ENCODE measurements at places on chromosomes 12 and 14. TPM values are rescaled to one million over a fixed set of nuclear protein-coding genes. Genes with fewer than 3 reads are reported as not detected.

The CELA1 gene
- total RNA-seq, result not detected

The LRRC10 gene
- not detected for total RNA-seq

The RD3L gene
- not detected for total RNA-seq

The LTB4R2 gene
- 11.0 TPM for total RNA-seq

The EIF2S1 gene
- total RNA-seq, result 268 TPM

The RHOJ gene
- total RNA-seq, result not detected

The ADCY4 gene
- total RNA-seq, result 1.6 TPM

The RTN1 gene
- total RNA-seq, result not detected

The INSM2 gene
- total RNA-seq, result not detected

DNA sequence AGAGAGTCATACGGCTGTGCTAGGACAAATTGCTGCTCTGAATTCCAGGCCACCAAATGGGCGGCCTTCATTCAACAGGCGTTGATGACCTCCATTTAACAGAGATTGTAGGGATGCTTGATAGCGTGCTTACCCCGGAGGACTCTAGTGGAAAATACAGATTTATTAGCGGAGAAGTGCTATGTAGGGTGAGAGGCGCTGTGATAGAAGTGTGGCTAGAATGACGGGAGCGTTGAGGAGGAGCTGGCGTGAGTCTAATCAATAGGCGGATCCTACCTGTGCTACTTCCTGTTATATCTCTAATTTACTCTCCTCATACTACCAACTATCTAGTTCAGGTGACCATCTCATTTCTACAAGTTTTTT is 668 bp downstream of the MRPS35 start:
- H3K27me3 ChIP-seq, result peaks cover 9% of the 10 kb centered on the region
- peaks cover 31% of the 10 kb centered on the region for H3K4me1 ChIP-seq
- DNase-seq, result peak; percentile 65

DNA sequence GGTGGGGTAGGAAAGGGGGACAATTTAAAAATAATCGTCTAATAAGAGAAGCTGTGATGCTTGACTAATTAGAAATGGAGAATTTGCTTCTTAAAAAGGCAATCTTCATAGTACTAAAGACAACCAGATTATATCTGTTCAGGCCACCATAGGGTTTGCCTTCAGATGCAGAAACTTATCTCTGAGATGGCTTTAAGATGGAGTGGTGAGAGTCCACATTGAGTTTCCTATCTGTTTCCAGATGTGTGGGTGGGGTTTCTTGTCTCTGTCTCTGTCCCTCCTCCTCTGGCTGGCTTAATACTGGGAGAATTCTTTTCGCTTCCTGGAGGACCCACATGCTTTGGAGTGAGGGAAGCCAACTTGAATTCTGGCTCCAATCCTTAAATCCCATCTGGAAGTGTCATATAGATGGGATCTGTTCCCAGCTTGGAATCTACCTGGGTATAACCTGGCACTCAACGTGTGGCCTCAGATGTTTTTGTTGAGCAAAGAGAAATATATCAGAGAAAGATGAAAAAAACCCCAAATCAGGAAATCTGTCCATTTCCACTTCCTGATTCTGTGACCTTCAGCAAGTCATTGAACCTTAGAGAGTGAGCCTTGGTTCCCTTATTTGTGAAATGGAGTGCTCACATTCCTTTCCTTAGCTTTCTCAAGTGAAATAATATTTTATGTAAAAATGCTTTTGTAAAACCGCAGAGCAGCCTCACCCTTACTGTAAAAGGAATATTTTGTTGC is 66.4 kb downstream of the CHST11 start:
- peaks cover 57% of the 10 kb centered on the region for H3K4me1 ChIP-seq
- H3K27me3 ChIP-seq, result no peaks in the 10 kb centered on the region
- H3K36me3 ChIP-seq, result peaks cover 14% of the 10 kb centered on the region

DNA sequence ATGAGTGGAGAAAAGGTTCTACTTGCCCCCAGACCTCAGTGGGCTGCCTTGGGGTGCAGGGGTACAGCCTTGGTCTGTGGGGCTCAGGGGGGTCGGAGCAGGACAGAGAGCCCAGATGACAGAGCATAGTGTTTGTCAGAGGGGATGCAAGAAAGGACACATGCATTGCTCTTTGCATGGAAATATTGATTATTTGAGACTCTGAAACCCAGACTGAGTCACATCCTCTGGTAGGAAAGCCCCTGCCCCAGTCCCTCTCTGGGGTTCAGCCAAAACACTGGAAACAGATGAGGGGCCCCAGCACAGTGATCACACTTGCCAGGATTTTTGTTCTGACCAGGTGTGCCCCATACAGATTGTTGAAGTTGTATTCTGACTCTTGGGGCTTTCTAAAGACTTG is 1094.4 kb downstream of the BCL11B start:
- peak overlapping the region; percentile 74 for H3K4me3 ChIP-seq
- H3K27me3 ChIP-seq, result no peaks in the 10 kb centered on the region
- DNase-seq, result peak; percentile 88
- H3K4me1 ChIP-seq, result peaks cover 84% of the 10 kb centered on the region
- peaks cover 2% of the 10 kb centered on the region for H3K36me3 ChIP-seq

GRCh38 chr12:54259194-54260011 is 20.5 kb downstream of the CBX5 start:
- H3K4me3 ChIP-seq, result peak overlapping the region; percentile 53
- DNase-seq, result peak; percentile 81
- H3K36me3 ChIP-seq, result peaks cover 29% of the 10 kb centered on the region
- peaks cover 30% of the 10 kb centered on the region for H3K4me1 ChIP-seq
- no peaks in the 10 kb centered on the region for H3K27me3 ChIP-seq
- H3K27ac ChIP-seq, result peak overlapping the region; percentile 82

DNA sequence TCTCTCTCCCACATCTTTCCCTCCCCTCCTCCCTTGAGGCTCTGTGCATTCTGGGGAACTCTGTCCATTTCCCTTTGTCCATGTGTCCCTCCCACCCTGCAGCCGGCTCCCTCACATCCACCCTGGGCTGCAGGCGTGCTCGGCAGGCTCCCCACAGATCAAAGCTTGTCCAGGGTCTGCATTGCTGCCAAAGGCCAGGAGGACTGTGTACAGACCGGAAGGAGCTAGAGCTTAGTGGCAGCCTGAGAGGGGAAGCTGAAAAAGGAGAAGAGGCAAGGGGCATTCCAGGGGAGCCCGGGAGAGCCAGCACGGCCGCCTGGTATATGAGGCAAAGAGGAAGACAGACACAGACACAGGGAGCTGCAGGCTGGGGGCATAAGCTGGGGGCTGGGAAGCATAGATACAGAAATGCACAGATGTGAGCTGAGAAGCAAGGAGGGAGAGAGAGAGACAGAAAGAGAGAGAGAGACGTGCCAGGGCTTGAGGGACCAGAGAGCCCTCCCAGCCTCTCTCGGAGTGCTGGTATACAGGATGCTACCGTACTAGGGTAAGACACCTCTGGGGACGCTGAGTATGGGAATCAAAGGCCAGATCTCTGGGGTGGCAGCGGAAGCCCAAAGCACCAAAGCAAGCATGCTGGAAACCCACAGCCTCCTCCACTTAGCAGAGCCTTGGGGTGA is 3.3 kb downstream of the CD4 start:
- peaks cover 62% of the 10 kb centered on the region for H3K4me1 ChIP-seq
- H3K27ac ChIP-seq, result peak overlapping the region; percentile 93
- peak overlapping the region; percentile 97 for H3K4me3 ChIP-seq
- no peaks in the 10 kb centered on the region for H3K27me3 ChIP-seq
- H3K36me3 ChIP-seq, result peaks cover 68% of the 10 kb centered on the region
- peak; percentile 86 for DNase-seq

- no peaks in the 10 kb centered on the region for H3K36me3 ChIP-seq
- no peak overlapping the region for H3K4me3 ChIP-seq
- H3K27ac ChIP-seq, result no peak overlapping the region
- no peak for DNase-seq
- H3K4me1 ChIP-seq, result no peaks in the 10 kb centered on the region
These were observed 56.3 kb downstream of the STXBP6 start for GRCh38 chr14:24993631-24994030.

- H3K4me3 ChIP-seq, result peak overlapping the region; percentile 1
- H3K4me1 ChIP-seq, result peaks cover 67% of the 10 kb centered on the region
- DNase-seq, result no peak
- no peaks in the 10 kb centered on the region for H3K27me3 ChIP-seq
These were observed 92.5 kb downstream of the BCL11B start for GRCh38 chr14:99179506-99179905.

DNA sequence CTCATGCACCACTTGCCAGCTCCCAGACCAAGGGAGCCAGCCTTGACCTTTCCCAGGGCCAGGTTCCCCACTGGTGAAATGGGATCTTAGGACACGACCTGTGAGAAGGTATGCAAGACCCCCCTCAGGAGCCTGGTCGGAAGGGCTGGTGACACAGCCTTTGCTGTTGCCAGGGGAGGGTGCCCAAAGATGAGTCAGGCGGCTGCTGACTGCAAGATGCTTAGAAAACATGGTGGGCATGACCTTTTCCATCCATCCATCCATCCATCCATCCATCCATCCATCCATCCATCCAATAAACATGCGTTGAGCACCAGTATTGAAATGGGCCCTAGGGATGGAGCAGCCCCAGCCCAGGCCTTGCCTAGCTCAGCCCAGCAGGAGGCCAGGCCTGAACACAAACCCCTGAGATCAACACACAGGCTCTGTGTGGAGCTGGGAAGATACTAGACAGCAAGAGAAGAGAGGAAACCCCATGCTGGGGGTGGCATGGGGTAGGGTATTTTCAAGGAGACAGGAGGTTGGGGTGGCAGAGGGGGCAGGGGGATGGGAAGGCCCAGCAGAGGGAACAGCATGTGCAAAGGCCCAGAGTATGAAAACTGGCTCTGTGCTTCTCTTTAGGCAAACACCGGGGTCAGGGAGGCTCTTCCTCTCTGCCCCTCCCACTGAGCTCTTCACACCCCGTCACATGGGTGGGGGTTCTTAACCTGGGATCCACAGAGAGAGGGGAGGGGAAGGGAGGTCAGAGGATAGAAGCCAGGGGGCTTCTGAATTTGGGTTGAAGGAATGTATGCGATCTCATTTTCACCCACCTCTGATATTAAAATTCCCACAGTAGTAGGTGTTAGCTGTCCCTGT is 26.2 kb upstream of the YY1 start:
- H3K27me3 ChIP-seq, result no peaks in the 10 kb centered on the region
- DNase-seq, result no peak
- H3K4me3 ChIP-seq, result peak overlapping the region; percentile 80
- no peaks in the 10 kb centered on the region for H3K36me3 ChIP-seq
- H3K4me1 ChIP-seq, result peaks cover 19% of the 10 kb centered on the region
- peak overlapping the region; percentile 87 for H3K27ac ChIP-seq

GRCh38 chr12:79407671-79408622 is 282.8 kb downstream of the PAWR start:
- no peak overlapping the region for H3K4me3 ChIP-seq
- no peaks in the 10 kb centered on the region for H3K27me3 ChIP-seq
- no peaks in the 10 kb centered on the region for H3K4me1 ChIP-seq
- DNase-seq, result peak; percentile 55

- no peak for DNase-seq
- H3K27me3 ChIP-seq, result peaks cover 10% of the 10 kb centered on the region
- H3K36me3 ChIP-seq, result no peaks in the 10 kb centered on the region
- H3K27ac ChIP-seq, result no peak overlapping the region
- peaks cover 3% of the 10 kb centered on the region for H3K4me1 ChIP-seq
These were observed 87.3 kb downstream of the SLC41A2 start for GRCh38 chr12:104870797-104871196.

GRCh38 chr14:76023757-76024156 is 38.2 kb downstream of the IFT43 start:
- no peaks in the 10 kb centered on the region for H3K27me3 ChIP-seq
- H3K4me3 ChIP-seq, result no peak overlapping the region
- H3K36me3 ChIP-seq, result peaks cover 10% of the 10 kb centered on the region
- DNase-seq, result no peak

DNA sequence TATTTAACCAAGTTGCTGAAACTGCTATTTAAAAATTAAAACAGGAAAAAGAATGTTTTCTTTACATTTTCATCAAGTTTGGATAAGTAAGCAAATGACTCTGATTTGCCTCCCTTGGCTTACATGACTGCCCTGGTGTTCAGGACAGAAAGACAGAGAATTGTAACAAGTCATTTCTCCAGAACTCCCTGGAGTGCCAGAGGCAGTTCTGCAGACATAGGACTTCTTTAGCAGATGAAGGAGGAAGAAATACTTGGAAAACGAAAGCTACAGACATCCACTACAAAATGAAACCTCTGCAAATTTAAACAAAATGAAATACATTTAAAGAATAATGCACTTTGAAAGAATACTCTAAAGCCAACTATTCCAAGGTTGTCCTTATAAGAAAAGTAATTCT is 253.9 kb downstream of the LRFN5 start:
- no peaks in the 10 kb centered on the region for H3K36me3 ChIP-seq
- no peak overlapping the region for H3K4me3 ChIP-seq
- DNase-seq, result no peak
- no peaks in the 10 kb centered on the region for H3K4me1 ChIP-seq
- H3K27me3 ChIP-seq, result no peaks in the 10 kb centered on the region

DNA sequence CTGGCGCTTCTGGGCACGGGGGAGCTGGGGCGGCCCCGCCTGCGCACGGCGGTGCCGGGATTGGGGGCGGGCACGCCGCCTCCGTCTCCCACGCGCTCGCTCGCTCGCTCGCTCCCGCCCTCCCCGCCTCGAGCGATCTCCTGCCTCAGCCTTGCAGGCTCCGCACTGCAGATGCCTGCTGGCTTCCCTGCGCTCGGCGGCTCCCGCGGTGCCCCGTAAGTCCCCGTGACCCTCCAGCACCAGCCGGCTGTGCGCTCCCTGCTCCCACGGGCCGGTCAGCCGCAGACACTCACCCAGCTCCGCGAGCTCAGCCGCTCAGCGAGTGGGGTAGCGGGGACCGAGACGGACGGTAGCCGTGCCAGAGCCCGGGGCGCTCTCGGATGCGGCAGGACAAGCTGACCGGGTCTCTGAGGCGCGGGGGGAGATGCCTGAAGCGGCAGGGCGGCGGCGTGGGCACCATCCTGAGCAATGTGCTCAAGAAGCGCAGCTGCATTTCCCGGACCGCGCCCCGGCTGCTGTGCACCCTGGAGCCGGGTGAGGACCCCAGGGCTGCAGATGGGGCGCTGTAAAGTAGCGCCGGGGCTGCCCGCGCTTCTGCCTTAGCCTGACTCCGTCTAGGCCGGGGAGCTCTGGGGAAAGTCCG is at the start of gene TBC1D30:
Gene TBC1D30, plus strand, starts transcription at position 148 of the 643 bp plus-strand sequence. Its CDS starts 233 bp downstream, at position 381.
- peaks cover 11% of the 10 kb centered on the region for H3K4me1 ChIP-seq
- H3K27ac ChIP-seq, result no peak within 1 kb of the TSS
- DNase-seq, result peak; percentile 61
- H3K36me3 ChIP-seq, result no peaks in the 10 kb centered on the region
- peaks cover 52% of the 10 kb centered on the region for H3K27me3 ChIP-seq

GRCh38 chr12:29053567-29053966 is 95.5 kb upstream of the FAR2 start:
- peaks cover 2% of the 10 kb centered on the region for H3K27me3 ChIP-seq
- no peaks in the 10 kb centered on the region for H3K36me3 ChIP-seq
- no peaks in the 10 kb centered on the region for H3K4me1 ChIP-seq
- no peak for DNase-seq
- H3K27ac ChIP-seq, result no peak overlapping the region
- H3K4me3 ChIP-seq, result no peak overlapping the region

Data from activated CD4-positive, alpha-beta T cell treated with anti-CD3 and anti-CD28 coated beads, Interleukin-2, amount 10 ng/mL, durations not matched to agents 24 days and 14 days (primary cell).